ENCODE measurements at places on chromosomes 6 and 20.

DNA sequence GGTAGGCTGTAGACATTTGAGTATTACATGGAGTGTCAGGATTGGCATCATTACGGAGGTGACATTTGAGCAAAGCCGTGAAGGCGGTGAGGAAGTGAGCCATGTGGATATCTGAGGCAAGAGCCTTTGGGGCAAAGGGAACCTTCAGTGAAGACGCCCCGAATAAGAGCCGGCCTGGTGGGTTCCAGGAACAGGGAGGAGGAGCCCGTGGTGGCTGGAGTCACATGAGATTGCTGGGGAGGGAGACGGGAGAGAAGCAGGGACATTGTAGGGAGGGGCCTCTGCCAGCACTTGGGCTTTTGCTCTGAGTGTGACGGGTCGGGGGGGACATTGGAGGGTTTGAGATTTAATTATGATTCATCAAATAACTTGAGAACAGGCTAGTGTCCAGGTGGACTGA lies 78.3 kb downstream of the PHACTR3 start:
- no peak overlapping the region for H3K27ac ChIP-seq
- no peaks in the 10 kb centered on the region for H3K27me3 ChIP-seq
- H3K36me3 ChIP-seq: no peaks in the 10 kb centered on the region
- DNase-seq: no peak
- H3K4me1 ChIP-seq: no peaks in the 10 kb centered on the region
- no peak overlapping the region for H3K4me3 ChIP-seq

DNA sequence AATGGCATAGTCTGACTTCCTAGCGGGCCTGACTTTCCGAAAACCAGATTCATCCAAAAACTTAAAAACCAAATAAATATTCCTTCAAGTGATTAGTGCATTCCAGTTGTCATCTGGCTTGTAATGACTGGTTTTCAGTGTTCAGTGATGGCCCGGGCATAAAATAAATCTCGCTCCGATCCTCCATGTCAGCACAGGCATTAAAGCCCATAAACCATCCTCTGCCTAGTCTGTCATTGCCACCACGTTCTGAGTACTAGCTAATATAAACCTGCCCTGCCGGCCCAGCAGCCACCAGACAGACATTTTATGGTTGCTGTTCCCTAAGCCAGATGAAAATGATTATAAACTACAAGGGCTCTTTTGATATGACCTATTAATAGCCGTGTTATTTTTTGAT lies 232.3 kb upstream of the GMDS start:
- H3K4me1 ChIP-seq: no peaks in the 10 kb centered on the region
- H3K36me3 ChIP-seq: no peaks in the 10 kb centered on the region
- no peak overlapping the region for H3K27ac ChIP-seq
- DNase-seq: no peak

- H3K36me3 ChIP-seq: no peaks in the 10 kb centered on the region
- no peak for DNase-seq
- H3K27me3 ChIP-seq: no peaks in the 10 kb centered on the region
- H3K4me1 ChIP-seq: no peaks in the 10 kb centered on the region
- no peak overlapping the region for H3K4me3 ChIP-seq
These were observed 35.1 kb upstream of the ANKEF1 start for GRCh38 chr20:9999645-10000044.

DNA sequence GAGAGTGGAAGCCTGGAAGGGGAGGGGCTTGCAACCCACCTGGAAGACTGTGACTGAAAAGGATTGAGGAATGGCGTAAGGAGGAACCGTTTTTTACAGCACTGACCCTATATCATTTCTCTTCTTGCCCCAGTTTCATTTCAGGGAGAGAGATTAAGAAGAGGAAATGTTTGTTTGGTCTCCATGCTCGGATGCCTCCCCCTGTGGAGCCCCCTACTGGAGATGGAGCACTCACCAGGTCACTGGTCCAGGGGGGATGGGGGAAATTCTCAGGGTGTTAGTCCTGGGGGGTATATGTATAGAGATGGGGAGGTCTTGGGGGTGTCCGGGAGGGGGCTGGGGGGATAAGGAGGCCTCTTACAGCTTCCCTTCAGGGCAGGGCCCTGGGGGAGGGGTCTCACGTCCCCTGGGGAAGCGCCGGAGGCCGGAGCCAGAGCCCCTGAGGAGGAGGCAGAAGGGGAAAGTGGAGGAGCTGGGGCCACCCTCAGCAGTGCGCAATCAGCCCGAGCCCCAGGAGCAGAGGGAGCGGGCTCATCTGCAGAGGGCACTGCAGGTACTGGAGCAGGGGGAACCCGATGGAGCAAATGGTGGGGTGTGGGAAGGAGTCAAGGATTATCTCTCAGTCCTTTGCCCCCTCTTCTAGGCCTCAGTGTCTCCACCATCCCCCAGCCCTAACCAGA lies 3.2 kb downstream of the CUTA start:
- no peak overlapping the region for H3K4me3 ChIP-seq
- no peaks in the 10 kb centered on the region for H3K36me3 ChIP-seq
- no peak for DNase-seq
- H3K27me3 ChIP-seq: no peaks in the 10 kb centered on the region

DNA sequence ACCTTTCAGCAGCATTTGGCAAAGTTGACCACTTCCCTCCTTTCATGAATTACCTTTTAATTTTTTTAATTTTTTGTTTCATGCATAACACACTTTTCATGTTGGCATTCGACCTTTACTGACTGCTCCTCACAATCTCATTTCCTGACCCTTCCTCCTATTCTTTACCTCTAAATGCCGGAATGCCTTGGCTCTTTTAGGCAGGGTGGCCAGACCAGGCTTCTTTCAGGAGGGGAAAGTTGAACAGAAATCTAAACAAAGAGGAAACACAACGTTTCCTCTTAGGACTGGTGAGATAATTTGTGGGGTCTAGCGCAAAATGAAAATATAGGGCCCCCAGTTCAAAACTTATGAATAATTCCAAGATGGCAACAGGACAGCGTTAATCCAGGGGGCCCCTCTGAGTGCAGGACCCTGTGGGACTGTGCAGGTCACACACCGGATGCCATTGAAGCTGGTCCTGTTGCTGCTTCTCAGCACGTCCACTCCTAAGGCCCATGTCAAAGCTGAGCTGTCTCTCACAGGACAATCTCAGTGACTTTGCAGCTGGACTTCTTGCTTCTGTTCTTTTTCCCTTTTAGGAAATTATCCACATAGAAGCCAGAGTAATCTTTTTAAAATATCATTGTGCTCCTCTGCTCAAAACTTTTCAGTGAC lies 313.8 kb downstream of the HDGFL1 start:
- H3K36me3 ChIP-seq: no peaks in the 10 kb centered on the region
- no peak overlapping the region for H3K27ac ChIP-seq

DNA sequence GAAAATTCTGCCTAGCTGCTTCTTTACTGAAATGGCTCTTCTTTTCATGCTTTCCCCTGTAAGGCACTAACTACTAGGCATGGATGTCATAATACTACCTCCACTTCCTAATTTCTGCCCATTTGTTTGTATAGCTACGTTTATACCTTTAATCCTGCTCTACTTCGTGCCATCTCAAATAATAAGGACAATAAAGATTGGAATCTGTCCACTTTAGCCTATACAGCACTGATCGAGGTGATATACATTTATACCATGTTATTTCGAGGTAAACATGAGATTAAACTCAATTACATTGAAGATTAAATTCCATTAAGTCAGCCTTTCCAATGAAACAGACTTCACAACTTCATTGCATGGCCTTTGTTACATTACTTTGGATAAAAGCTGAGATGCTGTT lies 390.6 kb upstream of the MARCKS start:
- no peak for DNase-seq
- H3K4me3 ChIP-seq: no peak overlapping the region
- H3K27me3 ChIP-seq: no peaks in the 10 kb centered on the region
- H3K36me3 ChIP-seq: no peaks in the 10 kb centered on the region

DNA sequence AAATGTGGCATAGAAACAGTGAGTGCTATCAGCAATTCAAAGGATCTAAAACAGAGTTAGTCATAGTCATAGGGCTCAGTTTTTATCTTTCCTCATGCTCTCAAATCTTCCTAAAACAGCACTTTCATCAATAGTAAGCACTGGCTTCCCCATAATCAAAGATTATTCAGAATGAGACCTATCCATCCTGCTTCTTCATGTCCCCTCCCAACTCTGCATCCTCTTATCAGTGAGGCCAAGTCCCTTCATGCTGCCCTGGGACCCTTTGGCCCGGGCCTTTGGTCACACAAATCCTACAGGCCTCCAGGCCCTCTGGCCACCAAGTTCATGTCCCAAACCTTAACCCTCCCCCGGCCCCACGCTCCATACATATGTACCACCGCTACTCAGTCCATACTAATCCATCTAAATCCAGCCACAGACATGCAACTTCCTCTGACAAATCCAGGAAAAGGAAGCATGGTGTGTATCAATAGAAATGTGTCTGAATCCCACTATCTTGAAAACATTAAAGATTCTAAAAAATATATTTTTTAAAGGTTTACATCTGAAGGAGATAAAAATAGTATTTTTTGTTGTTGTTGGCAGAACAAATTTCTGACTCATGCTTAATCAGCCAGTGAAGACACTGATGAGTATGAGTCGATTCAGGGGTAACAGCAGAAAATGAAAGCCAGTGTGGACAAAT lies 143.5 kb downstream of the PDE7B start:
- no peak overlapping the region for H3K4me3 ChIP-seq
- no peak overlapping the region for H3K27ac ChIP-seq
- no peaks in the 10 kb centered on the region for H3K36me3 ChIP-seq

DNA sequence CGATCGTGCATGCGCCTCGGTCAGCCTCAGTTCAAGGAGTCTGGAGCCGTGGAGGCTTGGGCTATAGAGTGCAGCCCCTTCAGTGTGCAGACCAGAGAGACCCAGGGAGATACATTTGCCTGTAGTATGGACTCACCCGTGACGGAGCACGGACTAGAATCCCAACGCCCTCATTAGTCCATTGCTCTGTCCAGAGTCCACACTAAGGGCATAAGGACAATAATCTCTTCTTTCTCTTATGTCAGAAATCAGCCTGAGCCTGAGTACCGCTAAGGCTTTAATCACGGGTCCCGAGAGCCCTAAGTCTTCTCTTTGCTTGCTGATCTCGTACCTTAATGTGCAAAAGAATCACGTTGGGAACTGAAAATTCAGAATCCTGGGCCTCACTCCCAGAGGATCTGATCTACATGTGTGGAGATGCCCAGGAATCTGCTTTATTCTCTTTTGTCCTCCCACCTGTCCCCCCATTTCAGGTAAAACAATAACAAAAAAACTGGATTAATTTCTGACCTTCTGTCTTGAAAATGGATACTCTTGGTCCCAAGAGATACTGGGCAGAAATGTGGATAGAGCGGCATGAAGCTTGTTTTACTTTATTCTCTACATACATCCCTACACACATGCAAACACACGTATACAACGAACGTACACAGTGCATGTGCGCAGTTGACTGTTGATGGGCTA lies 671 bp downstream of the BPHL start:
- H3K4me1 ChIP-seq: no peaks in the 10 kb centered on the region
- H3K36me3 ChIP-seq: no peaks in the 10 kb centered on the region
- no peak for DNase-seq
- peak overlapping the region; percentile 93 for H3K27ac ChIP-seq
- peak overlapping the region; percentile 97 for H3K4me3 ChIP-seq

GRCh38 chr20:16451982-16452381 lies 121.3 kb downstream of the KIF16B start:
- no peaks in the 10 kb centered on the region for H3K27me3 ChIP-seq
- H3K27ac ChIP-seq: no peak overlapping the region
- H3K4me3 ChIP-seq: no peak overlapping the region
- no peaks in the 10 kb centered on the region for H3K4me1 ChIP-seq

GRCh38 chr20:51383891-51384510 lies 158.5 kb downstream of the NFATC2 start:
- no peak overlapping the region for H3K27ac ChIP-seq
- H3K36me3 ChIP-seq: no peaks in the 10 kb centered on the region
- no peaks in the 10 kb centered on the region for H3K27me3 ChIP-seq
- no peak for DNase-seq
- no peak overlapping the region for H3K4me3 ChIP-seq

DNA sequence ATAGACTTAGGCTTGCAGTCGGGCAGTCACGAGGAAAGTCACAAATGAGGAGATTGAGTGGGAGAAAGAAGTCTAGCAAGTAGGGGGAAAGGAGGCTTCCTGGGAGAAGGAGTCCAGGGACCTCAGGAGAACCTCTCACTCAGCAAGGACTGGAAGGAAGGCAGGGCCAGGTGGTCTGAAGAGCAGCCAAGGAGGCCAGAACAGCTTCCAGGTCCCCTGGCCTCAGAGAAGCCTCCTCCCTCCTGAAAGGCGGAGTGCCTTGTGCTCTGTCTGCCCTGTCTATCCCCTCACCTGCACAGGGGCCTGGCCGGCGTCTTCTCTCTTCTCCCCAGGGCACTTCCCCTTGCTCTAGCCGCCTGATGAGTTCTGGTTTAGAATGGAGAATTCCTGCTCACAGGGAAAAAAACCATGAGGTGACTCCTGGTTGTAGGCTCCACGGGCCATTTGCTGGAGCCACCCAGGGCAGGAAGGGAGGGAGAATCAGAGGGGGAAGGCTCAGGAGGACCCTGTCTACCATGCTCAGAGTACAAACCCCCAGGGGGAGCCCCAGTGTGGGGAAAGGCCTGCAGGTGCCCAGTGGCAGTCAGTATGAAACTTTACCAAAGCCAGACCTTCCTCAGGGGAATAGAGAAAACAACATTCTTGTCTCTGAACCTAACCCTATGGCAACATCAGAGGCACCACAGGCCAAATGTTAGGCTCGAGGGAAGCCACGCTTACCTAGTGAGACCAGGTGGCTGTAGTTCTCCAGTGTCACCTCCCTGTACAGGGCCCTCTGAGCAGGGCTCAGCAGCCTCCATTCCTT lies 11.2 kb downstream of the ZNF337 start:
- DNase-seq: no peak
- H3K36me3 ChIP-seq: no peaks in the 10 kb centered on the region
- no peak overlapping the region for H3K27ac ChIP-seq
- H3K27me3 ChIP-seq: no peaks in the 10 kb centered on the region
- no peaks in the 10 kb centered on the region for H3K4me1 ChIP-seq

GRCh38 chr6:154865291-154865690 lies 129.8 kb upstream of the TIAM2 start:
- H3K27ac ChIP-seq: no peak overlapping the region
- H3K4me3 ChIP-seq: no peak overlapping the region
- no peaks in the 10 kb centered on the region for H3K4me1 ChIP-seq
- H3K27me3 ChIP-seq: no peaks in the 10 kb centered on the region
- no peak for DNase-seq
- H3K36me3 ChIP-seq: no peaks in the 10 kb centered on the region

- H3K36me3 ChIP-seq: no peaks in the 10 kb centered on the region
- H3K27ac ChIP-seq: no peak overlapping the region
- H3K4me3 ChIP-seq: no peak overlapping the region
- H3K4me1 ChIP-seq: no peaks in the 10 kb centered on the region
- no peaks in the 10 kb centered on the region for H3K27me3 ChIP-seq
These were observed 412.5 kb downstream of the GJA1 start for GRCh38 chr6:121847806-121848522.

DNA sequence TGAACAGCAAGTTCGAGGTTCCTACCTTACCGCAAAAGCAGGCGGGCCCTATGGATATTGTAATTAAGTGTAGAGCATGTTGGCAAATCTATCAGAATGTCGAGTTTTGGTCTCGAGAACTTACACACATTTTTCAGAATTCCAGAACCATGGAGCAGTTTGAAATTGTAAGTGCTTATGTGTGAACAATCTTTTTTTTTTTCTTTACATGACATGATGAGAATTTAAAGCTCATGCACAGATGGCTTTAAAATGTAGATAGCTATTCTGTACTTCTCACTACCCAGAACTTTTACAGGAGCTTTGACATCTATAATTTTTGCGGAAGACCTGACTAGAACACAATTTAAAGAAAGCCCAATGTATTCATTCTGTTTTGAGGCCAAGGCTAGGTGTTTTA lies 117.8 kb upstream of the RSPO3 start:
- no peaks in the 10 kb centered on the region for H3K27me3 ChIP-seq
- no peak for DNase-seq
- H3K4me3 ChIP-seq: no peak overlapping the region
- no peaks in the 10 kb centered on the region for H3K4me1 ChIP-seq
- H3K27ac ChIP-seq: no peak overlapping the region
- H3K36me3 ChIP-seq: no peaks in the 10 kb centered on the region

Measured in uterus (tissue), 4 donors.